Fibroblast of the aortic adventitia (primary cell): ENCODE measurements at places on chromosomes 11 and 22. TPM values are rescaled to one million over a fixed set of nuclear protein-coding genes. Genes with fewer than 3 reads are reported as not detected.

BTG4 gene
- 0.36 TPM in 1 of 2 replicates, not detected in the other for total RNA-seq

TRPC6 gene
- 0.16 and 0.72 TPM in 2 replicates for total RNA-seq

DNA sequence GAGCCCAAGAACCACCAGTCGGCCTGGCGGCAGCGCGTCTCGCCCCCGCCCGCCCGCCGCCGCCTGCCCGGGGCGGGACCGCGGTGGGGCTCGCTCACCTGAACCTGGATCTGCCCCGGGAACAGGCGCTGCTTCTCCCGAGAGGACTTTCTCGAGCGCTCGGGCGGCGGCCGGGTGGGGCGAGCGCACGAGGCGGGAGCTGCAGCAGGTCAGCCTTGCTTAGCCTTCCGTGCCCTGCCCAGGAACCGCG, 133 bp downstream of the MYH9 start:
- no peak for DNase-seq

DNA sequence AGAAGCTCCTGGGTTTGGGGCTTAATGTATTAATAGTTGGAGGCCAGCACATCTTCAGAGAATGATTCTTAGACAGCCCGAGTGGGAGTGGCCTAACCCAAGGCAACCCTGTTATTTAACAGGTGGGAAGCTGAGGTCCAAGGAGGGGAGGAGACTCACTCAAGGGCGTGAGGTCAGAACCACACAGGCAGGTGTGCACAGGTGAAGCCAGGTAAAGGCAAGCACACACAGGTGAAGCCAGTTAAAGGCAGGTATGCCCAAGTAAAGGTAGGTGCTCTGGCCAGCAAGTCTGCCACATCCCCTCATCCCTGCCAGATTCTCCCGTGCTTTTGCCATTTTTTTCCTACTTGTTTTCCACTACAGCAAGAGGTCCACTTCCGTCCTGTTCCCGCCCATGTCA, 2.9 kb upstream of the SHANK2 start:
- DNase-seq, result no peak

GRCh38 chr11:44816761-44817160, 90.0 kb downstream of the TSPAN18 start:
- no peak for DNase-seq

DNA sequence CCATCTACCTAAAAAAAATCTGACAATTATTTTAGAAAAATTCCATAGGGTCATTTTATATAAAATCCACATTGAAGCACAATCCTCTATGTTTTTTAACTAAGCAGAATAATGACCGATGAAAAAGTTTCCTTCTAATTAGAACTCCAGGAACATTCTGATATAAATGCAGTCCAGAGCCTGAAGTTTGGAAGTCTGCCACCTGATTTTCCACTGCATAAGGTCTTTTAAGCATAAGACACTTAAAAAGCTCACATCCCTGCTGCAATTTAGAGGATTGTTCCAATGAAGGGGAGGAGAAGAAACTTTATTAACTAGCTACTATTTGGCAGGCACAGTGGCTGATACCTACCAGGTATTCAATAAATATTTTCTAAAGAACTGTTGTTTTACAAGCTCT, 570.3 kb upstream of the ANO5 start:
- no peak for DNase-seq

DNA sequence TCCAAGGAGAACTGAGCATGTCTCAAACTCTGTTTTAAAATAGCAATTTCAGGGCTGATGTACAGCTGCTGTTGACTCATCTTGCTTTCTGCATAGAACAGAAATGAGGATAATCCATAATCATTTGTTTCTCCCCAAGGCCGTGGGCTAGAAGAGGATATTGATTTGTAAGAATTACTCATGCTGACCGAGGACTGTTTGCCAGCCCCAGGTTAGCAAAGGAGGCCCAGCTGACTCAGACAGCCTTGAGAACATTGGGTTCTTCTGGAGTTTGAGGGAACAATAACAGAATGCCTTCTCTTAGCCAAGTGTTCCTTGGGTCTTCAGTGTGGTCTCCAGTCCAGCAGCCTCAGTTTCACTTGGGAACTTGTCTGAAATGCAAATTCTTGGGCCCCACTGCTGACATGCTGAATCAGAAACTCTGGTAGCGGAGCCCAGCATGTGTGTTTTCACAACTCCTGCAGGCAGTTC, 92.0 kb downstream of the ZC3H12C start:
- peak; percentile 43 for DNase-seq

GRCh38 chr11:111540937-111541253, 375 bp downstream of the LAYN start:
- DNase-seq, result peak; percentile 15

ST14 gene
- total RNA-seq, result 0.09 TPM in 1 of 2 replicates, not detected in the other

OR8G1 gene
- not detected in 2 replicates for total RNA-seq

SMIM35 gene
- total RNA-seq, result not detected in 2 replicates
